IPS-NIHi11 (cell line): ENCODE measurements at places on chromosomes 5 and 9.

DNA sequence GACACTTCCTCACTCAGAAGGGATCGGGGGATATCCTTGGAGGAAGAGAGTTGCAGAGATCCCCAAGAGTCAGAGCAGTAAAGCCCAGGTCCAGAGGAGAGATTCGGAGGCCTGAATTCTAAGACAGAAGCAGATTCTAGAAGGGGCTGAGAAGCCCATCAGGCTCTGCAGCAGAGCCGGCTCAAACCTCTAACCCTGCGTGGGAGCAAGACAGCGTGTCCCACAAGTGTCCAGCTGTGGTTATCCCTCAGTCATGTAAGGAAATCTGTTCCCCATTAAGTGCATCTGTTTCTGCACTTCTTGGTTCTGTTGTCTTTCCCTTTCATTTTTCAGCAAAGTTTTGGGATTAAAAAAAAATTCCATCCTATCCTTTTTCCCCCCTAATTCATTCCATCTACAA is 4.8 kb upstream of the DIAPH1 start:
- no peak for DNase-seq

DNA sequence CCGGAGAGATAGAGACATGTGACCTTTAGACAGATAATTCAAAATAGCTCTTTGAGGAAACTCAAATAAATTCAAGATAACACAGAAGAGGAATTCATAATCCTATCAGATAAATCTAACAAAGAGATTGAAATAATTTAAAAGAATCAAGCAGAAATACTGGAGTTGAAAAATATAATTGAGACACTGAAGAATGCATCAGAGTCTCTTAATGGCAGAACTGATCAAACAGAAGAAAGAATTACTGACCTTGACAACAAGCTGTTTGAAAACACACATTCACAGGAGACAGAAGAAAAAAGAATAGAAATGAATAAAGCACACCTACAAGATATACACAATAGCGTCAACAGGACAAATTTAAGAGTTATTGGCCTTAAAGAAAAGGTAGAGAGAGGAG is 40.4 kb upstream of the DEPDC1B start:
- no peak for DNase-seq

DNA sequence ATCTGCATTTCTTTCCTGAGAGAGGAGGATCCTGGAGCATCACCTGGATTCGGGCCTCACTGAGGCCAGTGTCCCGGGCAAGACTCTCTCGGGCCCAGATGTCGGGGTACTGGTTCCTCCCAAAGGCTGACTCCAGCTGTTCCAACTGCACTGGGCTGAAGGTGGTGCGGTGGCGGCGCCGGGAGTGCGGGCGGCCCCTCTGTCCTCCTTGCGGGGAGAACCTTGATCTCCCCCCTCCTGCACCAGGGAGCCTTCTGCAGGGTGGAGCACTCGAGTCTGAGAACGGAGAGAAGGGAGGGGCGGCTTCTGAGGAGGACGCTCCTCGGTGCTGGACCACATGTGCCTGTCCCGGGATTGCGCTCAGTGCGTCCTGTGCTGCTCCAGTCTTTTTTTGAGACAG is 2.0 kb downstream of the PROP1 start:
- DNase-seq, result peak; percentile 3

GRCh38 chr9:126690431-126691051 is 76.8 kb downstream of the LMX1B start:
- DNase-seq, result peak; percentile 89

DNA sequence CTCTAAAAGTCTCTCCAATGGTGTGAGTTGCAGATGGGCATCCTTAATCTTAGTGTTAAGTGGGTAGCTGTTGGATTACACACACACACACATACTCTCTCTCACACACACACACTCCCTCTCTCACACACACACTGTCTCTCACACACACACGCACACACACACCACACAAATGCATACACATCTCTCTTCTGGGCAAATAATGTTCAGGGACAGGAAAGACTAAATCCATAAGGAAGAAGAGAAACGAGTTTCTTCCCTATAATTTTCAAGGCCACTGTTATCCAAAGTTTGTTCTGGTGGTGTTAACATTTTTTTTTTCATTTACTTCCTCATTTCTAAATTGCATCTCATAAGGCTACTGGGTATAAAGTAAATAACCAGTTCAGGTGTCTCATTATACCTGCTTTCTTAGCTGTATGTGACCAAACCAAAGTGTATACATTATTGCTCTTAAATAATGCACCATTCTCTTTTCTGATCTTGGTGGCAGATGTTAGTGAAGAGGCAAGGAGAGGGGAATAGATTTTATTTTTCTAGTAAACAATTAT is 22.5 kb upstream of the CCNH start:
- DNase-seq, result no peak

GRCh38 chr9:134275375-134275774 is 50.9 kb upstream of the RXRA start:
- DNase-seq, result peak; percentile 76
